ENCODE measurements at places on chromosomes 12 and 14.

DNA sequence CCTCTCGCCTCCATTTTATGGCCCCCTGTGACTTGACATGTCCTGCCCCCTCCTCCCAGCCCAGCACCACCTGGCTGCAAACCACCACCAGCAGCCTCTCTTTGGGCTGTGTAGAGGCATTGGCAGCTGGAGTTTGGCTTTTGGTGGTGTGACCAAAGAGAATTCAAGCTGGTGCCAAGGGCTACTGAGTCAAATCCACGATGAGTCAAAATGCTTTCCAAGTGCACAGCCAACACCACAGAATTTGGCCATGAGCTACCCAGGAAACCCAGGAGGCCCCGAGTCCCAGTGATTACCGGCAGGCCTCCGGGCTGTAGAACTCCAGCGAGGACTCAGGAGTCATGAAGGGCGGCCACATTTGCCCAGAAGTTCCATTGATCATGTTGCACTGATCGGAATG is 53.8 kb downstream of the SCARB1 start:
- no peak for DNase-seq

DNA sequence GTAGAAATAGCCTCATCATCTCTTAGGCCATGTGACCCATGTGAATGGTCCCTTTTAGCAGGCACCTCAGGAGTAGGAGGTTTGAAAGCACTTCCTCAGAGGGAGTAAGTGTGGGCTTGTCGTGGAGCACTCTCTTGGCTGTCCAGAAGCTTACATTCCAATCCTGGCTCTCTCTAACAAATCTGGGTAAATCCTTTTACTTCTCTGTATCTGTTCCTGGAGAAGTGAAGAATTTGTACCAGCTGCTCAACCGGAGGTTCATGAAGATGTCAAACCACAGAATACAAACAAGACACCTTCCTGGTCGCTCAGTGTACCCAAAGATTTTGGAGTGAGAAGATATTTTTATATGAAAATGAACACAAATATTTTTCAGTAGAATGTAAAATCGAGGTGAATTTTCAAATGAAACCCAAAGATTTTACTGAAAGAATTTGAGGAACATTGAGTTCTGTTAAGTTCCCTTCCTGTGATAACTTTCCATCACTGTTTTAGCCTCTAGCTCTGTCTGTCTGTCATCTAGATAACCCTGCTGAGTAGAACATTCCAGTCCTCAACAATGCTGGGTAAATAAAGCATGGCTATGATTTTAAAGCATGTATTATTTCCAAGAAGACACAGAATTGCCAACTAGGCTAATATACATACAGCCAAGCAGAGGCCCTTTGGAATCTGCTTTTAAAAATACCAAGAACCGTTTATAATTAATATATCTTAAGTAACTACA is 263.9 kb upstream of the RGS6 start:
- no peak for DNase-seq

DNA sequence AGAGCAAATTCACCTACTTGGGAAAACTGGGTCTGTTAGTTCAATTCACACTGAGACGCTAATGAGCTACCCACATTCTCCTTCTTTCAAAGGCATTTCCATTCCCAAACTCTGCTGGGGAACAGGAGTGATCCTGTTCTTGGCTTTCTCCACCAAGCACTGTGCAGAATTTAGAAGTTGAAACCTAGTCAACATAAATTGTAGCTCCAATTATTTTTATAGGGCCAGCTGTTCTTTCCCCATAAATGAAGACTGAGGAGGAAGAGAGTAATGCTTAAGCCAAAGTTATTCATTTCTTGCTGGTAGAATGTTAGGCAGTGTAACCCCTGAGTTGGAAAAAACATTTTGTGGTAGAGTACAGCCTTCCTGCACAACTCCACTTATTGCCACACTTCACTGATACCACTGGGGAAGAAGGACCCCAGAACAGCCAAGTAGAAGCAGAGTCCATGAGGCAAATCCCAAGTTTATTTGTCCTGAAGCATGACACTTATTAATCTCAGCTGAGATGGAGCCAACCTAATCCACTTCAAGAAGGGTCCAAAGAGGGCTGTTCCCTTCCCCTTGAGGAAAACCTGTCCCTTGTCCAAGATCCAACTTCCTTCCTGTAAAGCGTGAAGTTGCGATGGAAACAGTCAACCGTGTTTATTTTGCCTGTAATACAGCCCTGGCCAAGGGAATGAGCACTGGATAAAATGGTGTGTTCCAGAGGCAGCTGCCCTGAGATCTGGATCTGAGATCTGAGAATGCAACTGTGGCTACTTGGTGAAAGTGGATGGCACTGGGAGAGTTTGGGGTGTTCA is 151.8 kb downstream of the TBX5 start:
- no peak for DNase-seq

DNA sequence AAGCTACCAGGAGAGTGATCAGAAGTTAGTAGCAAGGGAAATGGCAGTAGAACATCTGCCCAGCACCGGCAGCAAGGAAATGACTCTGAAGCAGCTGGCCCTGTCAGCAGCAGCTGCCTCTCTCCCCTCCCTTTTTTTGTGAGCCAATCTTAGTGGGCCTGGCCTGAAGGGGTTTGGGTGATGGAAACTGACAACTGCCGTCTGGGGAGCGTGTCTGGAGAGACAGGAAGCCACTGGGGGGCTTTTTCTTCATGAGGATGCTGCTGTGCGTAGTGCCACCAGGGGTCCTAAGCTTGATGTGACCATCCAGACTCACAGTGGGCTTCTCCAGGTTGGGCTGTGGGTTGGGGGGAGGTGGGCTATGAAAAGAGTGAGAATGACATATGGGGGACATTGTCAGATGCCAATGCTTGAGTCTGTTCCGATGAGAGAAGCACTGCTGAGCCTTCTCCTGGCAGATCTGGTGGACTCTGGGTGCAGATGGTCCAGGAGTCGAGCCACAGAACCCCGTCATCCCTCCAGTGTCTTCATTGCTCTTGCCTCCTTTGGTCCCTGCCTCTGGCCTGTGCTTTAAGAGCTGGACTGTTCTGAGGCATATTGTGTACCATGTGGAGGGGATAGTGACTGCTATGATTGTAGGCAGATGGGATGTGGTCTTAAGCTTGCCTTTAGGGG is 87.6 kb upstream of the HIF1A start:
- DNase-seq: no peak

DNA sequence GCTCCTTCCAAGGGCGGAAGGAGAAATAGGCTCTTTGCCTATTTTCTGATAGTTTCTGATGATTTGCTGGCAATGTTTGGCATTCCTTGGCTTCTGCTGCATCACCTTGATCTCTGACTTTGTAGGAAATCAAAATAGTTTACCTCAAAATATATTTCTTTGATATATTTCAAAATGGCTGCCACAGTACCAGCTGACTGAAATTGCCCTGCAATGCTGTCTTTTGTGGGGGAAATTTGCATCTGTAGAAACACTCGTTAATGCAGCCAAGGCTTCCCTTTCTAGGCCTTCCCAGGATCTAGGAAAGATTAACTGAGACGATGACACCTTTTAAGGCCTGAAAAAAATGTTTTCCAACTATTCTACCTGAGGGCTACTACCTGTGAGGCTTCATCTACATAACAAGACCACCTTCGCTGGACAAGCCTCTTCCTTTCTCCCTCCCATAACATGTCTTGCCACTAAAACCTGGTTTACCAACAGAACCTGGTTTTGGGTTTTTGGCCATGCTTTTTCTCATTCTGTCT is 212.8 kb upstream of the SSTR1 start:
- no peak for DNase-seq

- no peak for DNase-seq
Measured at GRCh38 chr12:58557171-58557570, 363.1 kb downstream of the LRIG3 start.

GRCh38 chr12:95532851-95533250 is 18.4 kb downstream of the USP44 start:
- no peak for DNase-seq

- no peak for DNase-seq
Measured at GRCh38 chr12:119613319-119613936, 19.9 kb downstream of the TMEM233 start.

DNA sequence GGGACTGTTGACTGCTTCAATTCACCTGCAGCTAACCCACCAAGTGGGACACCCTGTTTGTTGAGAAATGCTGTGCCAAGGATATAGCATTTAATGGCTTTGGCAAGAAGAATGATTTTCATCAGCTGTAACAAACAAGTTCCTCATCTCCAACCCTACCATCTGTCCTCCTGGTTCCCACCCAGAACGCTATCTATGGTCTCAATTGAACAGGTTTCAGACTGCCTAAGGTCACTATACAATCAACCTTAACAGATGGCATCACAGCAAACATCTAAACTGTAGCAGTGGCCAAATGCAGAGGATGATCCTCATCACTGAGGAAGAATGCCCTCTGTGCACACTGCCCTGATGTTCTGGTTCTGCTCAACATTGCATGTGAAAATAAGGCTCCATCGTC is 546.2 kb upstream of the FOXG1 start:
- no peak for DNase-seq

- DNase-seq: no peak
Measured at GRCh38 chr14:56160088-56160487, 41.9 kb downstream of the PELI2 start.

- no peak for DNase-seq
Measured at GRCh38 chr14:33475623-33476022, 475.3 kb downstream of the EGLN3 start.

- no peak for DNase-seq
Measured at GRCh38 chr12:133172491-133172890, 8.8 kb upstream of the ZNF268 start.

GRCh38 chr14:61510736-61511557 is 184.4 kb upstream of the HIF1A start:
- no peak for DNase-seq

DNA sequence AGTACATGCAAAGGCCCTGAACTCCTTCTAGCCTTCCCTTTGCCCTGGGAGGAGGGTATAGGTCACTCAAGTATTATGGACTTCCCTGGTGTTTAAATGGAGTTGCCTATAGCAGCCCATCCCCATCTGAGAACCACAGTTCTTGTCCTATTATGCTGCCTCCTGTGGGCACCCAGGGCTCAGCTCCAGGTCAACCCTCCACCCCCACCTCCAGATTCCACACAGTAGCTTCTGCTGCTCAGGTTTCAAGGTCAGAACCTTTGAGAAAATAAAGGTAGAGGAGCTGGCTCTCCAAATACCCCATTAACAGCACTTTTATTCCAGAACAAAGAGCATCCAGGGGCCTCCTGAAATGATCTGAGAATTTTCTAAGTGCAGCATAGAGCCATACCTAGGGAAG is 57.4 kb downstream of the ACTN1 start:
- DNase-seq: no peak

GRCh38 chr12:78055545-78055944 is 224.9 kb downstream of the NAV3 start:
- DNase-seq: no peak

DNA sequence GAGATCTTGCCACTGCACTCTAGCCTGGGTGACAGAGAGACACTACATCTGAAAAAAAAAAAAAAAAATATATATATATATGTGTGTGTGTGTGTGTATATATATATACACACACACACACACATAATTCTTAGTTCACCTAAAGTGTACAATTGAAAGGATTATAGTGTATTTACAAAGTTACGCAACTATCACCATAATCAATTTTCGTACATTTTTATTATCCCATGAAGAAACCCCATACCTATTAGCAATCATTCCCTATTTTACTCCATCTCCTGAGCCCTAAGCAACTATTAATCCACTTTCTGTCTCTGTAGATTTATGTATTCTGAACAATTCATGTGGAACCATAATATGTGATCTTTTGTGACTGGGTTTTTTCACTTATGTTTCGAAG is 4.4 kb downstream of the SRP54 start:
- no peak for DNase-seq

- no peak for DNase-seq
Measured at GRCh38 chr12:16100206-16100605, 177.3 kb downstream of the SLC15A5 start.

DNA sequence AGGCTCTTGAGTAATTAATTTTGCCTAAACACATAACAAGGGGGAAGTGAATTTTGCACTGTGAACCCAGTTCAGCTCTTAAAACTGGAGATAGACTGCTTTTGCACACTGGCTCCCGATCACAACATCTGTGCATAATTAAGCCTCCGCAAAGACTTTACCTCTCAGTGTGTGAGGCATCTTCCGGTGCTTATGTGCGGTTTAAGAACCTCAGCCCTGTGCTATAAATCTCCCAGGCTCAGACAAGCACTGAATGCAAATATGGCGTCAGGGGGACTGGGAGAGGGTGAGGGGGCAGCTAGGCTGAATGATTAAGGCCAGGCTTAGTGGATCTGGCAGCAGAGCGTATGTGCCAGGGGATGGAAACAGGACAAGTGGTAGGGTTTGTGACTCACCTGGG is 103.3 kb downstream of the ADCK1 start:
- DNase-seq: no peak

- DNase-seq: no peak
Measured at GRCh38 chr12:24047326-24047725, 97.9 kb upstream of the SOX5 start.

DNA sequence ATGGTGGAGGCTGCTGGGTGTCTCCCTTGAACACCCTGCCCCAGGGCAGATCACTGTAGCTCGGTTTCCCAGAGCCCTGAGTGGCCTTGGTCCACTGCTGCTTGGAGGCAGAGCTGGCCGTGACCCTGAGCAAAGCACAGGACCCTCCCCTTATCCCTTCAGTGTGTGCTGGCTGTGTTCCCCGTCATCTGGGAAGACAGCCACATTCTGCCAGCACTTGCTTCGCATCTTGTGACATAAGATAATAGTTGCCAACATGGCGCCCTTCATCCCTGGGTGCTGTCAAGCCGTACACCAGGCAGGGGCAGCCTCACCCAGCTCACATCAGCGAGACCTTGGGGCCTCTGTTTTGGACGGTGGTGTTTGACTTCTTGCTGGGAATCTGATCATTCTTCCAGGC is 12.1 kb upstream of the ALDH2 start:
- no peak for DNase-seq

DNA sequence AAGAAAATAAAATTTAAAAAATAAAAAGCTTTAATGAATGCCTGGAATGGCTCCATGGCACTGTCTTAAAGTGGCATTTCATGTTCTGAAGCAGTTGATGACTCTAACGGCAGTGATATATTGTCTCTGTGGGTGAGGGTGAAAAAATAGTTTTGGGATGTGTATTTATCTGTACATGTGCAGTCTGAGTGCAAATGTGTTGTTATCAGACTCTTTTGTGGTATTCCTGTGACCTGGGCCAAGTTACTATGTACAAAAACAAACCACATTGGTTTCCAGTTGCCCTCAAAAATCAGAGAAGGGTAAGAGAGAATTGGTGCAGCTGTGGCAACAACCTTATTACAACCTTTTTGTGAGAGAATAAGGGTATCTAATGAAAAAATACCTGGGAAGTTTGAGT is 81.7 kb upstream of the CCDC91 start:
- no peak for DNase-seq

DNA sequence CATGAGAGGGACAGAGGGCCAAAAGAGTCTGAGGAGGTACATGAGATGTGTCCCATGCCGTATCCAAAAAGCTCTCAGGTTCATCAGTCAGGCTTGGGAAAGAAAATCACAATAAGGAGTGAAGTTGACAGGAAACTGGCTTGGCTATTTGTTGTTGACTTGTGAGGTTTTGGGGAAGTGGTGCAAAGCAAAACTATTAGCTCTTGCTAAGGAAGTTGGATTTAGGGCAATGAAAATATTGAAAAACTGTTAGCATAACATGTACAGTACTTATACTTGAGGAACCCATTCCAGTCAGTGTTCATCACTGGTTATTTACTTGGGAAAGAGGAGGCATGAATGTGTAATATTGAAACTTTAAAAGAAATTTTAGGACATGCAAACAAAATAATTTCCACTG is 145.9 kb downstream of the DUSP6 start:
- DNase-seq: no peak

All from activated T-helper 1 cell treated with Interleukin-2 at 50 U/mL for 16 hours (primary cell).